ENCODE measurements at places on chromosomes 5 and 9. TPM values are rescaled to one million over a fixed set of nuclear protein-coding genes. Genes with fewer than 3 reads are reported as not detected.

GRCh38 chr9:108684288-108685025 is 171.3 kb downstream of the ACTL7B start:
- no peak for DNase-seq

- no peak for DNase-seq
Measured at GRCh38 chr5:98433022-98433421, 340.4 kb upstream of the RGMB start.

- DNase-seq = peak; percentile 33
Measured at GRCh38 chr9:113913426-113914195, 37.5 kb downstream of the ZNF618 start.

GRCh38 chr5:1108023-1108864 is 3.6 kb downstream of the SLC12A7 start:
- DNase-seq = peak; percentile 44

FSTL4 gene
- 7.1 TPM for total RNA-seq

- DNase-seq = no peak
Measured at GRCh38 chr9:94911986-94912635, 185.6 kb downstream of the AOPEP start.

DNA sequence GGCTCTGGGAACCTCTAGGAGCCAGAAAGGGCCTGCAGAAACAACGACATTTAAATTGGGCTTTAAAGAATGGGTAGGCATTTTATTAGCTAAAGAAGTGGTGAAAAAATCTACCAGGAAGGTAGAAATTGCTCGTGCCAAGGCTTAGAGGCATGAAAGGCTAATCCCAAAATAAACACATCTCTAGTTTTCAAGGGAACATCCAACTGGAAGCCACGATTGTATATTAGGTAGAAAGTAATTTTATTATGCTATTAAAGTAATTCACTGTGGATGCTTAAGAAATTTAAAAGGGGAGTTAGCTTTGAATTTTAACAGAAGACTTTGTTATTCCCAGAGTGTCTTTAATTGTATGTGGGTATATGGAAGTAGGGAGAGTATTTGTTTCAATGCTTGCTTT is 17.5 kb upstream of the CNTLN start:
- DNase-seq = peak; percentile 31

RNF14 gene
- total RNA-seq = 50.5 TPM

C5orf52 gene
- not detected for total RNA-seq

DNA sequence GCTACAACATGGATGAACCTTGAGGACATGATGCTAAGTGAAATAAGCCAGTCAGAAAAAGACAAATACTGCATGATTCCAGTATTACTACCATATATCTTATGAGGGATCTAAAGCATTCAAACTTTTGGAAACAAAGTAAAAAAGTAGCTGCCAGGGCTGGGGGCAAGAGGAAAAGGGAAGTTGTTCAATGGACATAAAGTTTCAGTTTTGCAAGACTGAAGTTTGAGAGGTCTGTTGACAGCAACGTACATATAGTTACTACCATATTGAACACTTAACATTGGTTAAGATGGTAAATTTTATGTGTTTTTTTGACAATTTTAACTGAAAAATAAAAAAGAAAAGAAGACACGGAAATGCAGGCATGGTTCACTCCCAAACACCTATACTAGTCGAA is 77.6 kb downstream of the MAPKAP1 start:
- no peak for DNase-seq

- no peak for DNase-seq
Measured at GRCh38 chr9:33116860-33117259, 40.4 kb upstream of the SMU1 start.

WDR31 gene
- 0.79 TPM for total RNA-seq

DNA sequence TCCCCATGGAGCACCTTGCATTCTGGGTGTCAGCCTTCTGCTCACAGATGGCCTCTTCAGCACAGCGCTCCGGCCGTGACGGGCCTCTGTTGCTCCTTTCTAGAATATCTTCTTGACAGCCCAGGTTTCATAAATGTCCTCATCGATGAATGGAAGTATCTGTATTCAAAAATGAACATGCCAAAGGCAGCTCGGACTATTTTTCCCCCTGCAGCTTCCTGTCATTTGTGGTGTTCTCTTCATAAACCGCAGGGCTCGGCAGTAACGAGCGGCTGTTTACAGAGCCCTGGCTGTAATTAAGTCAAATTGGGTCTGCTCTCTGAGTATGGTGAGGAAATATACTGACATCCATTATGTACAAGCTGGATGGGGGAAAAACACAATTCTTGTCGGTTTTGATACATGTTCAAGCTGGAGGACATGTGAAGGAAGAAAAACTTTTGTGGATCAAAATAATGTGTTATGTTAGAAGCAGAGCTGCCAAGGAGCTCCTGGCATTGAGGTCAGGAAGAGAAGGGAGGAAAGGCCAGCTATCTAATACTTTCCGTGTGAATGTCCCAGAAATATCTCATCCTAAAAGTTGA is 154.1 kb upstream of the CD180 start:
- DNase-seq = no peak

PBX3 gene
- total RNA-seq = 75.9 TPM

GRCh38 chr9:64128572-64128971 is 1156.4 kb downstream of the FOXD4L5 start:
- no peak for DNase-seq

- DNase-seq = no peak
Measured at GRCh38 chr9:3012842-3013241, 168.9 kb upstream of the PUM3 start.

BARHL1 gene
- not detected for total RNA-seq

GRCh38 chr5:118628660-118629354 is 359.5 kb downstream of the DTWD2 start:
- DNase-seq = no peak

DNA sequence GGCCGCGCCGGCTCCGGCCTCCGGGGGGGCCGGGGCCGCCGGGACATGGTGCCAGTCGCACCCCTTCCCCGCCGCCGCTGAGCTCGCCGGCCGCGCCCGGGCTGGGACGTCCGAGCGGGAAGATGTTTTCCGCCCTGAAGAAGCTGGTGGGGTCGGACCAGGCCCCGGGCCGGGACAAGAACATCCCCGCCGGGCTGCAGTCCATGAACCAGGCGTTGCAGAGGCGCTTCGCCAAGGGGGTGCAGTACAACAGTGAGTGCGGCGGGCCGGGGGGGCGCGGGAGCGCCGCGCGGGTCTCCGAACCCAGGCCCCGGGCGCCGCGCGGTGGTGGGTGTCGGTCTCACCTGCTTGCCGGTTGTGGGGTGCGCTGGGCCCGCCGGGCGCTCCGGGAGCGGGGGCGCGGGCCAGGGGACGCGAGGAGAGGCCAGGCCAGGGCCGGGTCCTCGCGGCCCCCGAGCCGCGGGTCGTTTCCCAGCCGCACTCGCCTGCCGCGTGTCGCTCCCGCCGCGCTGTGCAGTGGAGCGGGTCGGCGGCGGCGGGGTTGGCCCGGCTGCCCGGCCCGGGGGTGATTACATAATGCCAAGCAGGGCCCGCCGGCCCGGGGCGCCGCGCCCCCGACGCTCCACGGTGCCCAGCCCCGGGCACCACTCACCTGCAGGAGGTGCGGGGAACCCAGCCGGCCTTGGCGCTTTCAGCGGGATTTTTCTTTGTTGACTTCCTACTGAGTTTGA is 492 bp downstream of the RABL6 start:
- no peak for DNase-seq

GRCh38 chr5:141598391-141599345 is 20.1 kb downstream of the DIAPH1 start:
- no peak for DNase-seq

TAF11L5 gene
- not detected for total RNA-seq

GRCh38 chr5:143134269-143134668 is 269.2 kb downstream of the NR3C1 start:
- DNase-seq = no peak

DNA sequence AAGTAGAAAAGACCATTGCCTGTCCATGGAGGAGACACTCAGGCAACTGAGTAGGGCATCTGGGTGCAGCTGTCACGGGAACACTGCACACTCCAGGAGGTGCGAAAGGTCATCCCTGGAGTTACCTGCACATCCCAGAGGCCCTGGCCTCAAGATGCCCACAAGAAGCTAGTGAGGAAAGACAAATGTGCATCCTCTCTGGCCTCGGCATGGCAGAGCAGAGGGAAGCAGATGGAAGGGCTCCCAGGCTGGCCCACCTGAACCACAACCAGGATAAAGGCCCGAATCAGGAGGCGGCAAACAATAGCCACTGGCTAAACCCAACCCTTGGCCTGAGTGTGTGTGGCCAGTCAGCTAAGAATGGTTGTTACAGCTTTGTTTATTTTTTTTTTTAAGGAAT is 231.7 kb downstream of the SYK start:
- no peak for DNase-seq

- DNase-seq = no peak
Measured at GRCh38 chr5:39816156-39816845, 391.5 kb upstream of the DAB2 start.

DNA sequence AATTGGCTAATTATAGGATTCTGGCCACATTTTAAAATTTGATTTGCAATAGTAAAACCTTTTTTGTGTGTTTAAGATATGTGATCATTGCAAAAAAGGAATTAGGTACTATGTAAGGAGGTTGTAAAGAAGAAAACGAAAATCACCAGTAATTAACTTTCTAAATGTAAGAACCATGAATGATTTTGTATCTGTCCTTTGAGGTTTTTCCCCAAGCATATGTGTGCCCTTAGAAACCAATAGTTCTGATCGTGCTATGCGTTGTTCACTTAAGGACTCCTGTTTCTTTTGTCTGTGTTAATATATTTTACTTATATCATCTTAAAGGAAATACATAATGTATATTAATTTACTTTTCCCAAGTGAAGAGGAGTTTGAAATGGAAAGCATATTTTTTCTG is 410.2 kb downstream of the PSAT1 start:
- no peak for DNase-seq

SEMA4D gene
- not detected for total RNA-seq

All from SJCRH30 (cell line).